ENCODE measurements at places on chromosomes 4 and X. TPM values are rescaled to one million over a fixed set of nuclear protein-coding genes. Genes with fewer than 3 reads are reported as not detected.

GRCh38 chr4:186651181-186651603 lies 72.5 kb downstream of the FAT1 start:
- no peak for DNase-seq

- DNase-seq, result no peak
Observed at GRCh38 chrX:48025561-48025960, 18.8 kb downstream of the SPACA5 start.

- DNase-seq, result no peak
Observed at GRCh38 chr4:184510401-184510800, 36.1 kb upstream of the IRF2 start.

DNA sequence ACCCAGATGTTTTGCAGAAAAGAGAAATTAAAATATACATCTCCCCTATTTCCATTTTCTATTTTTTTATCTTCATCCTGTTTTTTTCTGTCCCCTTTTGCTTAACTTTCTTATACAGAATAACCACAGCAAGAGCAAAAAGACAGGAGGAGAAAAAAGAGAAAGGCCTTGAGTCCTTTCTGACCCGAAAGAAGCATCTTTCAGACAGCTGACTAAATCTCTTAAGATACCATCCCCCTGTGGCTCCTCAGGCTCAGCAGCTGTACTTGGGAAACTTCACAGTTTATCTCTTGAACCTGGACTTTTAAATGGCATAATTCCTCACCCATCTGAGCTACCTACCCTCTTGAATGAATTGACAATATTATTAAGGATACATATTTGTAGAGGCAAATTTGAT lies 100.2 kb downstream of the FIP1L1 start:
- DNase-seq, result no peak

DNA sequence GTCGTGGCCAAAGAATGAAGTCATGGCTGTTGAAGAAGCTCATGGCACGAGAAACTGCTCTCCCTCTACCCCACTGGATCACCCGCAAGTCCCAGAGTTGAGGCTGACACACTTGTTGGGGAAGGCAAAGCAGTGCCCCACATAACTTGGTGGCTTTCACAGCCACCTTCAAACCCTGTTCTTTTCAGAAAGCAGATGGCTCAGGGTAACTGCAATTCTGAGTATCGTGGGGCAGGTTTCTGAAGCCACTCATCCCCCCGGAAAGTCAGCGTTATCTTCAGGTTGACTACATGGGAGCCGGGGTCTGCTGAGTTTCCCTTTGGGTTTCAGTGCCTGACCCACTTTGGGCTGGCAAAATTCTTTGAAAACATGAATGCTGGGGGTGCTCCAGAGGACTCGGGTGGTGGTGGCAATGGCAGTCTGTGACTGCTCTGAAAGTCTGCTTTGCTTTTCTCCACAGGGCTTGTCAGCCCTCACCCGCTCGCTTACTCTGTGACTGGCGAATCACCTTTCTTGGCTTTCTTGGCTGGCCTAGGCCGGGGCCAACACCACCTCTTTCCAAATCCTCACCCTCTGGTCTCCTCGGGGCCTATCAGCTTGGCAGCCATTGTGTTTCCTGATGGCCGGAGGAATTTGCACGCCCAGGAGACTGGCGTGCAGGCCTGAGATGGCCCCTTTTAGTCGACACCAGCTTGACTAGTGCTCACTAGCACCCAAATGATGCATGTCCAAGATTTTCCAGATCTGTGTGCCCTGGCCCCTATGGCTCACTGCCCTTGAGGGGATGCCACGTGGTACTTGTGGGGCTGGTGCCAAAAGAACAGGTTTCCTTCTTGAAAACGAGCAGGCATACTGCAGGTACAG lies 7.3 kb downstream of the PPP1R3F start:
- no peak for DNase-seq

DNA sequence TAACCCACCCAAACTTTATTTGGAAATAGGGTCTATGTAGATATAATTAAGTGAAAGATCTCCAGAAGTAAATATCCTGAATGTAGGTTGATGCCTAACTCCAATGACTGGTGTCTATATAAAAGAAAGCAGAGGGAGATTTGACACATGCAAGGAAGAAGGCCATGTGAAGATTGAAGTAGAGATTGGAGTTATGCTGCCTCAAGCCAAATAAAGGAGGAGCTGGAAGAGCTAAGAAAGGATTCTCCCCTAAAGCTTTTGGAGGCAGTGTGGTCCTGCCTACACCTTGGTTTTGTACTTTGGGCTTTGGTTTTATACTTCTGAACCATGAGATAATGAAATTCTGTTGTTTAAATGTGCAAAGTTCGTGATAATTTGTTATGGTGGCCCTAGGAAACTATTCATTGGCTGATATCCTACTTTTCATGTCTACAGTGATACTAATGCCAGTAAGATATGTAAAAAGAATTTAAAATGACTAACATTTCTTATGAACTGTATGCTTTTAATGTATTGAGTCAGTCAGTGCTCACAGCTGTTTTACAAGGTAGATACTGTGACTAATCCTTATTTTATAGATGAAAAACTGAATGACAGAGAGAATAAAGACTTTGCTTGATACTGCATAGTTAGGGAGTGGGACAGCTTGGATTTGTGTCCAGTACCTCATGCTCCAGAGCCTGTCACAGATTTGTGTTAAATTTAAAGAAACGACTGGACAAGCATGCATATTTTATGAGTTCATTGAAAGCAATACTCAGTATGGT lies 5.9 kb upstream of the RAB40AL start:
- DNase-seq, result no peak

DNA sequence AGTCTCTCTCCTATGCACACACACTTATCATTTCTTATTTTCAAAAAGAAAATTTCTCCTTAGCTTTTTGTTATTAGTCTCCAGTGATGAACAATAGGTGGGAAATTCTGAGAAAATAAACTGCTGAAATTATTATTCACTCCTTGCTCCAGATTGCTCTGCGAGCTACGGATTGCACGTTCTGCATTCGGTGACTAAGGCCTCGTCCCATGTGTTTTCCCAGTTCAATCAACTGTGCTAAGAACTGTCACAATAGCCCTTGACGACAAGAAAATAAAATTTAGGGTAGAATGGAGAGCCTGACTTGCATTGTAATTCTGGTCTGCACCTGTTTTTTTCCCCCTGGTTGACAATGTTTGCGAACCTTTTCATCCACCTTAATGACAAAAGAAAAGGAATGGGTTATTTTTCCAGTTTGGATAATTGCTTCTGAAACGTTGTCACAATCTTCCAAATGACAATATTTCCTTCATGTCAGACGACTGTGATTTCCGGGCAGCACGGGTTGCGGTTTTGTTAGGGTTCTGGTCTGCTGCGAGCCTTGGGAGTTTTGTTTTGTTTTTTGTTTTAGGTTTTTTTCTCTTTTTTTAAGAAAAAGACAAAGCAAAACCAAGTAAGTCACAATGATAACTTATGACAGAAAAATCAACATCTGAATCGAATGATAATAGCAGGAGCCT lies 124.5 kb upstream of the NOCT start:
- DNase-seq, result no peak

- no peak for DNase-seq
Observed at GRCh38 chrX:57104406-57104805, 16.9 kb downstream of the SPIN2B start.

- DNase-seq, result no peak
Observed at GRCh38 chr4:120915336-120915735, 7.2 kb downstream of the PRDM5 start.

DNA sequence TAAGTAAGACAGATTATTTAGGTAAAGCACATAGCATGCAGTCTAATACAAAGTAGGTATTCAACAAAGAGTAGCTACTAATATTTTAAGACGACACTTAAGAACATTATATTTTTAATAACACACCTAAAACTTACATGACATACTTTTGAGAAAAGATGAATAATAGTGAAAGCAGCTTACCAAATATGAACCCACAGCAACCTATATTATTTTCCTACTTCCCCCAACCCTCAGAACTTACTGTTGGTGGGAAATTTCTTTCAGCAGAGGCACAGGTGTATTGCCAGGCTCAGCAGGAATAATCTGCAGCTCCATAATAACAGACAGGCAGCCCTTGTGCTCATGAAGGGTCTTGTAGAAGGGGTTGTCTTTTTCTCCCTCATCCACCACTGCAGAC lies 498.9 kb downstream of the GLUD2 start:
- no peak for DNase-seq

DNA sequence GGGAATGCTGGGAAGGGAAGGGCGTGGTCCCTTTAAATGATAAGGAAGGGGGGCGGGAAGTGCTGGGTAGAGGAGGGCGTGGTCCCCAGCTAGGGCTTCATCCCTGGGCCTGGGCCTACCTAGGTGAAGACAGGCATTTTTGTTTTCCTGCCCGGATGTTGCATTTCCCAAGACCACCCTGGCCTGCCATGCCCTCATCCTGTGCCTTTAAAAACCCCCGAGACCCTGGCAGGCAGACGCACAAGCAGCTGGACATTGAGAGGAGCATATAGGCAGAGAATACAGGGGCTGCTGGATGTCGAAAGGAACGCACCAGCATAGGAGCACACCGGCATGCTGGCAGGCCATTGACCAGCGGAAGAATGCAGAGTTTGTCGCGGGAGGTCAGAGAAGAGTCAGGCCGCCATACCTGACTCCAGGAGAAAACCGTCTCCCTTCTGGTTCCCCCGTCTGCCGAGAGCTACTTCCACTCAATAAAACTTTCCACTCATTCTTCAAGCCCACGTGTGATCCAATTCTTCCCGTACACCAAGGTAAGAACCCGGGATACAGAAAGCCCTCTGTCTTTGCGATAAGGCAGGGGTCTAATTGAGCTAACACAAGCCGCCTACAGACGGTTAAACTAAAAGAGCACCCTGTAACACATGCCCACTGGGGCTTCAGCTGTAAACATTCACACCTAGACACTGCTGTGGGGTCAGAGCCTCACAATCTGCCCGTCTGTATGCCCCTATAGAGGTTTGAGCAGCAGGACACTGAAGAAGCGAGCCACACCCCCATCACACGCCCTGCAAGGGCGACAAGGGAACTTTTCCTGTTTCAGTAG lies 2.9 kb upstream of the AGA start:
- no peak for DNase-seq

DNA sequence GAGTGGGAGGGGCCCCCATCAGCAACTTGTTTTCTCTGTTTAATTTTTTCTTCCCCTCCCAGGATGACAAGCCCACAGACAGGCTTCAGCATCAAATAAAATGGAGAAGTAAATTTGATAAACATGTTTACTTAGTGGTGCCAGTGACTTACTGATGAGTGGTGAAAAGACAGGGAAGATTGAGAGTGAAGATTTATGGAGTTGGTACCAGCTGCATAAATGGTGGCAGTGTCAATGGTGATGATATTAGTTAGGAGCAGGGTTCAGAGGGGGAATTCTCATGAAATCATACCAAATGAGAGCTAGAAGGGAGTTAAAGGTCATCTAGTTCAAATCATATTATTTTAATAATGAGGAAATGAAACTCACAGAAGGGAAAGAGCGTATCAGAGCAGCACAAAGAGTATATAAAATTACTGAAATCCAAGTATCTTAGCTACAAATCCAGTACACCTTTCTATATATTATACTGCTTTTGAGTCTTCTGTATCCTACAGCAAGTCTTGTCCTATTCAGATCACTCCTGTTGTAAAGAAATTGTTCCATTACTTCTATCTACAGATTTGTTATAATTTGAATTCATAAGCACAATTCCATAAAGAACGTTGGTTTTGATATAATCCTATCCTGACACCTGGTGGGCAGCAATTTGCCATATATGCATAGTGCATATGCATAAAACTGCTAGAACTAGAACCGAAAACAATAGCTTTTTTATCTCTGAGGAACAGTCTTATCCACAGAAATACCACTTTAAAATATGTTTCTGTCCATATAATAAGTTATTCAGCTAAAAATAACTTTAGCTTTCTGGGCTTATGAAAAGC lies 5.0 kb downstream of the P2RY10 start:
- no peak for DNase-seq

- no peak for DNase-seq
Observed at GRCh38 chrX:16828124-16828908, 41.8 kb downstream of the RBBP7 start.

GRCh38 chr4:173801876-173802661 lies 272.0 kb upstream of the HAND2 start:
- DNase-seq, result no peak

DNA sequence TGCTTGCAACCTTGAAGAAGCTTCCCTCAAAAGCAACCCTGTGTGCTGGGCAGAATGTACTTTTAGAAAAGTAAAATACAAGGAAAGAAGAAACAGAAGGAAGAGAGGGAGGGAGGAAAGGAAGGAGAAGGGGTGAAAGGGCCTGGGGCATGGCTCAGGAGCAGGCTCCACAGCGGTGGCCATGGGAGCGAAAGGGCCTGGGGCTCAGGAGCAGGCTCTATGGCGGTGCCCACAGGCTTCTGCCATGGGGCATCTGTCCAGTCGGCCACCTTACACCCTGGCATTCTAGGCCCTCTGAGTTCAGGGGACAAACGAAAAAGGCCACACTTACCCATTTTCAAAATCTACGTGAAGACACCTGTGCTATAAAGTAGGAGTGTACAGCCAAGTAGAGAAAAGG lies 31.4 kb downstream of the GAK start:
- DNase-seq, result no peak

- no peak for DNase-seq
Observed at GRCh38 chrX:13499736-13500135, 69.7 kb upstream of the EGFL6 start.

DNA sequence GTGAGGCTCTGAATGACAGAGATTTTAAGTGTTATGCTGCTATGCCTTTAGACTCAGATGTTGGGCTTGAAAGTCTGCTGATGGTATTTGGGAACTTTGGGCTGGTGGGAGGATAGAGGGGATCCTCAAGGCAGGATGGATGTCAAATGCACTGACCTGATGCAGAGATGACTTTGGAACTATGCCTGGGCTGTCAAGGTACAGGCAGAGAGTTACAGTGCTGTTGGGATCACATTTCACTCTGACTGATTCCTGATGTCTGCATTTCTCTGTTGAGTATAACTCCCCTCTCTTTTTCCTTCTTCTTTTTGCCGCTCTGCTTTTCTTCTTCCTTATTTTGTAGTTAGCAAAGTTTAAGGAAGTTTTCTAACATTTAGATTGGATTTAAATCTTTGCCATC lies 271.8 kb upstream of the ARX start:
- no peak for DNase-seq

DNA sequence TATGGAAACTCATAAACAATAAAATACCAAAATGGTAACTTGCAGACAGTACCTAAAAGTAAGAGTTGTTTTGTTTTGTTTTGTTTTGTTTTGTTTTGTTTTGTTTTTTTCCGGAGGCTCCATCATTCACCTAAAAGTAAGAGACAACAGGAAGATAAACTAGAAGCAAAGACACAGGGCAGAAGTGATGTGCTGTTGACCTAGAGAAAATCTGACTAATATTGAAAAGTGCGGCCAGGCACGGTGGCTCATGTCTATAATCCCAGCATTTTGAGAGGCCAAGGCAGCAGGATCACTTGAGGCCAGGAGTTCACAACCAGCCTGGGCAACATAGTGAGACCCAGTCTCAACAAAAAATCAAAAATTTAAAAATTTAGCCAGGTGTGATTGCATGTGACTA lies 5.6 kb upstream of the CENPC start:
- no peak for DNase-seq

GRCh38 chrX:96568071-96568470 lies 116.6 kb upstream of the DIAPH2 start:
- no peak for DNase-seq

GRCh38 chr4:83109480-83110222 lies 4.9 kb downstream of the PLAC8 start:
- no peak for DNase-seq

The TNIP3 gene
- 1.1 TPM for total RNA-seq

The TLL1 gene
- total RNA-seq, result 7.9 TPM

The USP27X gene
- total RNA-seq, result 3.1 TPM

The UNC5C gene
- total RNA-seq, result 2.8 TPM

The F11 gene
- not detected for total RNA-seq

The ENOX2 gene
- 15.1 TPM for total RNA-seq

The TEX11 gene
- not detected for total RNA-seq

The COX18 gene
- total RNA-seq, result 29.8 TPM

The NAT8L gene
- total RNA-seq, result 9.0 TPM

The COX7B2 gene
- not detected for total RNA-seq

The SCRG1 gene
- not detected for total RNA-seq

The GYPE gene
- total RNA-seq, result 0.34 TPM

Measured in kidney epithelial cell (primary cell).